Cortex of kidney (tissue), 1 donor: ENCODE measurements at places on chromosomes 7 and 10.

GRCh38 chr7:41940760-41941343, 238.0 kb upstream of the INHBA start:
- DNase-seq, result no peak

- no peak for DNase-seq
These were observed 69.7 kb downstream of the CD36 start for GRCh38 chr7:80708123-80708522.

GRCh38 chr10:79459243-79459642, 13.8 kb upstream of the ZCCHC24 start:
- DNase-seq, result no peak

GRCh38 chr10:68517188-68517587, 10.1 kb downstream of the SLC25A16 start:
- DNase-seq, result no peak

- DNase-seq, result no peak
These were observed 144.9 kb downstream of the PAXIP1 start for GRCh38 chr7:154857728-154858681.

GRCh38 chr10:34742456-34742855, 72.6 kb downstream of the PARD3 start:
- DNase-seq, result no peak

DNA sequence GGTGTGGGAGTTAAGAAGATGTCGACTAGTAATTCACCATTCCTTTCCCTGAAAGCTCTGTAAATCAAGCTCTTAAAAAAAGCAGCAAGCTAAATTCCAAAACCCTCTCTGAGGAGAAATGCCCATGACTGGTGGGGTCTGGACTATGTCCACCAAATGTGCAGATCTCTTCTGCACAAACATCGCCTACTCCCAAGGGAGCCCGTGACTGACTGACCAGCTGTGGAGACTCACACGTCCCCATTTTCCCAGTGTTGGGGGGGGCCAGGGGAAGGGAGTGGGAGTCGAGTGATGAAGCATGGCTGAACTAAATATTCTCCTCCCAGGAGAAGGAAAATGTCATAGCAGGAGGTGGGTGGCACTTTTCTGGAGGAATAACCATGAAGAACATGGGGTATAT, 164.1 kb upstream of the HPS1 start:
- DNase-seq, result no peak

DNA sequence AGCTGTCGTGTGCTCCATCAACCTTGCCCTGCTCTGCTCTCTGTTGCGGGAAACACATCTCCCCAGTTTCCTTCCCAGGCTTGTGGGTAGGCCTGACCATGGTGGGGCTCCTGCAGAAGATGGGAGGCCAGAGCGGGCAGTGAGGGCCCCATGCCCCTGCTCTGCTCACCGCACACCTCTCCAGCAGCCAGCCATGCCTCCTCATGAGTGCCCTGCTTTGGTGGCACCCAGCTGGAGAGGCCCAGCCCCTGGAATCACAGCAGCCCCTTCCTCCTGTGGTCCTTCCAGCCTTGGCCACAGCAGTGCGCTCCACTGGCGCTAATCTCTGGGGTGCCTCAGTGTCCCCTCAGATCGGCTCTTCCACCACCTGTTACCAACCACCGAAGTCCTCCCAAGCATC, 4.2 kb upstream of the OPN4 start:
- no peak for DNase-seq

DNA sequence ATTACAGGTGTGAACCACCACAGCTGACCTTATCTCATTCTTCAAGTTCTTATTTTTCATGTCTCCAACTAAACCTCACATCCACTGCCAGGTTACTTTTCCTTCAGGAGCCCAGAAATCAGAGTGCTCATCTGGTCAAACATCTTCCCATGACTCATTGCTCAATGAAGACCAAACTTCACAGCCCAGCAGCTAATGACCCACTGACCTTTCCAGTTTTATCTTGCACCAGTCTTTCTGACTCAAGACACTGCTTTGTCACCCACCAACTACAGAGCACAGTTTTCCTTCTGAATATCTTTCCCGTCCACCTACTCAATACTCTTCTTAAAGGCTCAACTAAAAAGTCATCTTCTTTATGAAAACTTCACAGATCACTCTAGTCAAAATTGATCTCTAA, 245.1 kb downstream of the CHCHD3 start:
- DNase-seq, result no peak

DNA sequence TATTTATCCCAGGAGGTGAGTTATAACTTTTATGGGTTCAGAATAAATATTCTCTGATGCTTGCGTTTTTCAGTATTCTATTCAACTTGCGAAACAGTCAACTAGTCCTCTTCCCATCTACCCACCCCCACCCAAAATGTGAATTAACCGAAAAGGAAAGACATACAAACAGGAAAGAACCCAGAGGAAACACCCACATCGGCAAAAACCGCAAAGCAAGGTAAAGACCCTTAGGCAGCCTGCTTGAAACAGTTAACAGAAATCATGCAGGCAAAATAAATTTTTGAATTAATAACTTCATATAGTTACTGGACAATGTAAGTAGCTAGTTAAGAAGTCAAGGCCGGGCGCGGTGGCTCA, 5.4 kb downstream of the ZC3HAV1 start:
- DNase-seq, result no peak

GRCh38 chr7:105990727-105991453, 27.8 kb downstream of the CDHR3 start:
- no peak for DNase-seq

GRCh38 chr7:69219381-69219780, 378.9 kb upstream of the AUTS2 start:
- DNase-seq, result no peak

- DNase-seq, result no peak
These were observed 370.8 kb downstream of the GRID1 start for GRCh38 chr10:85995791-85996190.

- no peak for DNase-seq
These were observed 224.1 kb downstream of the DOCK4 start for GRCh38 chr7:111982133-111982532.

DNA sequence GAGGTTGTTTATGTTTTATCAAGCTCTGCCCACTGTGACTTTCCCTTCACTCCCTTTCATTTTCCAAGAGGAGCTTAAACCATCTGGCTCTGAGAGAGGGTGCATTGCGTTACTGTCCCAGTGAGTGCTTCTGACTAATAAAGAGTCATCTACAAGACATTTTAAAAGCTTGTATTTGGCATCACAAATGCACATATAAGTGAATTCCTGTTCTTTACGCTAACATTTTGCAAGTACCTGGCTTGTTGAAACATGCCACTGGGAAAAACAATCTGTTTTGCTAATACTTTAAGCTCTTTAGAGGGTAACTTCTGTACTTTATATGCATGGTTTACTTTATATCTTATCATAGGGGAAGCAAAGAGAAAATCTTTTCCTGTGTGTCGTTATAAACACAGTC, 534.6 kb upstream of the POM121L12 start:
- DNase-seq, result no peak

DNA sequence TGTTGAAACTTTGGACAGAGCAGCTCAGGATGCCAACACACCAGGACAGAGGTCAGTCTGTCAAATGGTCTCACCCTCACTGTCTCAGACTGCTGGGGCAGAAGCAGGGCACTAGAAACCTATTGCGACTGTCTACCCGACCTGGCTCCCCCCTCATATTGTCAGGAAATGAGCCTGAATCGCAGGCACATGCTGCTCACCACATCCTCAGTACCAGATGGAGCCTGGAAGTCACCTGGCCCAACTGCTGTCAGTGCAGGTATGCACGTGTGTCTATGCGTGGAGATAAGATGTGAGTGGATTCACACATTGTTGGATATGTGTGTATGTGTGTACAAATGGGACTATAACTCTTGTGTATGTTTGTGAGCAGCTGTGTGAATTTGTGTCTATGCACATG, 3.2 kb upstream of the CDHR1 start:
- DNase-seq, result no peak

- DNase-seq, result no peak
These were observed 1297.5 kb upstream of the SORCS1 start for GRCh38 chr10:108462005-108462404.

DNA sequence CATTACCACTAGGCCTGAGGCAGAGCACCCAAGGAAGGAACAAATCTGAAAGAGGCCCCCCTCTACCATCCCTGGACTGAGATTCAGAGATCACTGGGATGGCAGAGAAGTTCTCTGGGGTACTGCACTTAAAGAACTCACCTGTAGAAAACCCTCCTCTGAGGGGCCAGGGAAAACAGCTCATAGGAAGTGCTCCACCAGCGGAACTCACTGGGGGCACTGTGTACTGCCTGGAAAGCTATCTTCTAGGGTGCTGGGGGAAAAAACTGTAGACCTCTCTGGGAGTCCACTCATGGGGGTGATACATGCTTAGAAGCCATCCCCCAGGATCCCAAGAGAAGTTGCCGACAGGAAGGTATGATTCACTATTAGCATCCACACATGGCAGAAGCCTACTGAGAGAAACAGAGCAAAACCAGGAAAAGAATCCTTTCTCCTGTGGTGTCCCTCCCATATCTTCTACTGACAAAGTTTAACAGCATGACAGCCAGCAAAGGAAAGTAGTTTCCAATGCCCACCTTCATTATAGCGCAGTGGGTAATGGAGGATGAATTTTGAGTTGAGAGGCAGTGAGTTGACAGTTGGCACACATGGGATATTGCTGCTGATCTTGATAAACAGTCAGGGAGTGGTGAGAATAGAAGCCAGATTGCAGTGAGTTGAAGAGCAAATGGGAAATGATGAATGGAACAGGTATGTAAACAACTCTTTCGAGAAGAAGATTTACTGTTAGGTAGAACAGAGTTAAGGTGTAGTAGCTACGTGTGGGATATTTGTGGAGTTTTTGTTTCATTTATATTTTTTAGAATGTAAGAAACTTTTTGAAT, 20.9 kb downstream of the ANKIB1 start:
- no peak for DNase-seq

GRCh38 chr10:71636588-71636987, 83.0 kb downstream of the C10orf105 start:
- DNase-seq, result no peak

DNA sequence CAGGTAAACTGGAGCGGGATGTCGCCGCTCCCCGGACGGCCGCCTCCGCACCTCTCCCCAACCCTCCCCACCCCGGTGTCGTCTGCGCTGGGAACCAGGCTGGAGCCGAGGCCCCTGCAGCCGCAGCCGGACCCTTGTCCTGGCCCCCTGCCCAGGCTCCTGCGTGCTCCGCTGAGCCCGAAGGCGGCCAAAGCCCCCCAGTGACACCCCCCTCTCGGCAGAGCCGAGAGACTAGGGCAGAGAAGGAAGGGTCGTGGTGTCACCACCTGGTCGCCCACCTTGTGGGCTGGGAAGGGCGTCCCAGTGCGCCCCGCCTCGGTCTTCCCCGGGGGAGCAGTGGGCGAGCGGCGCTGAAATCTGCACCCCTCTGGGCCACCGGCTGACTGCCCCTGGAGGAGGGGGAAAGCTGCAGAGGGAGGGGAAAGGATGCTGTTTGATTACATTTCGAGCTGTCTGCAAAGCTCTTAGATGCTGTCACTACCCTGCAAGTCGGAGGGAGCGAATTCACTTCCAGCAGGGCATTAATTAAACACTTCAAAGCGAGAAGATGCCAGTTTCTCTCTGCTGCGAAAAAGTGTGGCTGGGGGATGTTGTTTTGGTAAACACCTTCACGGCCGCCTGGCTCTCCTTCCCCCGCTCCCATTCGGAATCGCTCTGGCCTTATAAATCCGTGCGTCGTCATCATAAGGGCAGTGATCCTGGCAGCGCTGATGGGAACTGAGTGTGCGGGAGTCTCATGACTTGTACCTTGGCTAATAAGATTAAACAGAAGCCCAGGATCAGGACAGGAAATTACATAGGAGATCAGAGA, 622 bp downstream of the DYNC1I1 start:
- DNase-seq, result no peak

GRCh38 chr7:100789055-100789454, 38.3 kb downstream of the EPHB4 start:
- no peak for DNase-seq

DNA sequence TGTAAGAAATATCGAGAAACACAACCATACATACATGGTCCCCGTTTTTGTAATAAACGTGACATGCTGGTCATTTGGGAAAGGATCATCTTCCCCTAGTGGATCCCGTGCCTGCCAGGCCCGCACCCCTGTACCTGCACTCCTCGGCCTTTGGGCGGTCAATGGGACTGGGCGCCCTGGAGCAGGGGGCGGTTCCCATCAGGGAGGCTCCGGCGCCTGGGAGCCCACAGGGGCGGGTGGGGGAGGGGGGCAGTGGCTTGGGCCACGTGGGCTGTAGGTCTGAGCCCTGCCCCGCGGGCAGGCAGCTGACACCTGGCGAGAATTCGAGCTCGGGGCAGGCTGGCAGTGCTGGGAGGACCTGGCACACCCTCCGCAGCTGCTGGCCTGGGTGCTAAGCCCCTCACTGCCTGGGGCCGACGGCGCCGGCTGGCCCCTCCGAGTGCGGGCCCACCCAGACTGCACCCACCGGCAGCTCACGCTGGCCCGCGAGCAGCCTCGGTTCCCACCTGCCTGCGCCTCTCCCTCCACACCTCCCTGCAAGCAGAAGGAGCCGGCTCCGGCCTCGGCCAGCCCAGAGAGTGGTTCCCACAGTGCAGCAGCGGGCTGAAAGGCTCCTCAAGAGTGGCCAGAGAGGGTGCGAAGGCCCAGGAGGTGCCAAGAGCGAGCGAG, 361.6 kb upstream of the GRM3 start:
- DNase-seq, result no peak

- DNase-seq, result no peak
These were observed at the start of gene EBF3 for GRCh38 chr10:129963641-129964501. Gene EBF3, minus strand, starts transcription at chr10:129964274. Its CDS starts 506 bp downstream, at chr10:129963768.

- DNase-seq, result no peak
These were observed 225.3 kb upstream of the RHOBTB1 start for GRCh38 chr10:61169294-61169693.

GRCh38 chr7:151366880-151367222, 25.2 kb downstream of the NUB1 start:
- DNase-seq, result no peak

DNA sequence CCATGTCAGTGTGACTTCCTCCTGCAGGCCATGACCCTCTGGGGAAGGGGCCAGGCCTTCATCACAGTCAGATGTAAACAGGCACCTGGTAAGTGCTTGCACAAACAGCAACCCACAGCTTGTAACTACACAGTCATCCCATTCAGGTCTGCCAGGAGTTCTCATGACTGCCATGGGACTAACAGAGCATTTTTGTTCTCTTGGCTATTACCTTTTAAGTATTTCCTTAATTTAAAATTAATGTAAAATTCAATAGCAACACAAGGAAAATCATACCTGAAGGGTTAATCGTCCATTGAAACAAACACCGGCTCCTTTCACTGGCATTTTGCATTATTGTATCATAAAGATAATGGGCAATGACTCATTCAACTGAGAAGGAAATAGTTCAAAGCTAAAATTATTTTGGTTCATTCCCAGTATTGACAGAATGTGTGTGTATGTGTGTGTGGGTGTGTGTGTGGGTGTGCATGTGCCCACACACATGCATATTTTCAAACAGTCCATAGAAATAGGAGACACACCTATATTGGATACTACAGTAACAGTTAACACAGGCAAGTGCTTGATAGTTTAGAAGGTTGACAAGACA, 307.9 kb downstream of the WDR11 start:
- DNase-seq, result no peak

GRCh38 chr7:29723599-29723998, 82.7 kb upstream of the WIPF3 start:
- no peak for DNase-seq

GRCh38 chr10:101902820-101903145, 59.2 kb upstream of the KCNIP2 start:
- DNase-seq, result no peak
